ENCODE measurements at places on chromosomes 3 and 15.

DNA sequence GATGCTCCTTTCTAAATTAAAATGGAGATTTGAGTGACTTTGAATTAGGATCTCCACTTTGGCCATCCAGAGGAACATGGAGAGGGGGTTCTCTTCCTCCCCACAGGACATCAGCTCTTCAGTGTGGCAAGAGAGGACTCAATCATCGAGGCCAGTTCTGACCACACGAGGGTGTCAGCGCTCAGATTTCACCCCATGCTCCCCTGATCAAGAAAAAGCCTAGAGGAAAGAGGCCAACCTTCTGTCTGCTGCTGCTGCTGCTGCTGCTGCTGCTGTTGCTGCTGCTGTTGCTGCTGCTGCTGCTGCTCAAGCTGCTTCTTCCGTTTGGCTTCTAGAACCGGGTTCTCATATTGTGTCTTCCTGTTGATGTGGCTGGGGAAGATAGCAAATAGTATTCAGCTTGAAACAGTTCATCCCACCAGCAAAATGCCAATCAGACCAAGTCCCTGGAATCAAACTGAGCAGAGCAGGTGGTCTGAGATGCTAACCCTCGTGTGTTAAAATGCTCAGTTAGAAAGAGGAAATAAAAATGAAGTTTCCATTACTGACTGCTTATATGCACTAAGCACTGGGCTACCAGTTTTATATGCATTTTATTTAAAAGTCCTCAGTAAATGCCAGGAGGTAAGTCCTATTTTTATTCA lies 599.0 kb downstream of the MAGI1 start:
- no peak for DNase-seq

- no peak for DNase-seq
These were observed 322.2 kb downstream of the SLC9A9 start for GRCh38 chr3:143526011-143526545.

DNA sequence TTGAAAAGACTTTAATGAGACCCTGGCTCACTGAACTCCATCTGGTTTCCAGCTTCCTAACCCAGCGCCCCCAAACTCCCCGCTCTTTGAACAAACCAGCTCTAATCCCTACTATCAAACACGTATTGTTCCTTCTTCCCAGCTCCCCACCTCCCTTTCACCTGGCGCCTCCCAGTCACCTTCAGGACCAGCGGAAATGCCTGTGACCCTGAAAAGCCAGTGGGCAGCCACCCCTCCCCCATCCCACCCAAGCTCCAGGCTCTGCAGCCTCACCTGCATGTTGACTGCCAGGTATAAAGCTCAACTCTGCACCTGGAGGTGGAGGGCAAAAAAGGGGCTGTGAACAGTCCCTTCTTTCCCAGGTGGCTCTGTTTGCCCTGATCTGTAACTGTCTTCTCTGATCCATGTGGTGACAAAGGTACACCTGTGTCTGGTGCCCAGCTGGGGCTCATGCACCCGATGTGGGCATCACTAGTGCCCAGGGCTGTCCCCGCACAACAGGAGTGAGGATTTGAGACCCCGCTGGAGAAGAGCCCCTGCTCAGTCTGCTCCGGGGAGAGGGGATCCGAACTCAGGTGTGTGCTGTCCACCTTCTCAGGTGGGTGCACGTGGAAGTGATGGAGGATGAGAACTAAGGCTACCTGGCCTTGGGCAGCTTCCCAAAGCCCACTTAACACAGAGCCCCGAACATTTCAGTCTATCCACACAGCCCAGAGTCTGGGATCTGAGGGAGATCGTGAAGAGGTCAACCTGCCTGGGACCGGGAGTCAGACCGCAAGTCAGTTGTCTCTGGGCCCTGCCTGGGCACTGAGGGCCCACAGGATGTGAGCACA lies 128.9 kb downstream of the NSMCE3 start:
- DNase-seq = no peak

DNA sequence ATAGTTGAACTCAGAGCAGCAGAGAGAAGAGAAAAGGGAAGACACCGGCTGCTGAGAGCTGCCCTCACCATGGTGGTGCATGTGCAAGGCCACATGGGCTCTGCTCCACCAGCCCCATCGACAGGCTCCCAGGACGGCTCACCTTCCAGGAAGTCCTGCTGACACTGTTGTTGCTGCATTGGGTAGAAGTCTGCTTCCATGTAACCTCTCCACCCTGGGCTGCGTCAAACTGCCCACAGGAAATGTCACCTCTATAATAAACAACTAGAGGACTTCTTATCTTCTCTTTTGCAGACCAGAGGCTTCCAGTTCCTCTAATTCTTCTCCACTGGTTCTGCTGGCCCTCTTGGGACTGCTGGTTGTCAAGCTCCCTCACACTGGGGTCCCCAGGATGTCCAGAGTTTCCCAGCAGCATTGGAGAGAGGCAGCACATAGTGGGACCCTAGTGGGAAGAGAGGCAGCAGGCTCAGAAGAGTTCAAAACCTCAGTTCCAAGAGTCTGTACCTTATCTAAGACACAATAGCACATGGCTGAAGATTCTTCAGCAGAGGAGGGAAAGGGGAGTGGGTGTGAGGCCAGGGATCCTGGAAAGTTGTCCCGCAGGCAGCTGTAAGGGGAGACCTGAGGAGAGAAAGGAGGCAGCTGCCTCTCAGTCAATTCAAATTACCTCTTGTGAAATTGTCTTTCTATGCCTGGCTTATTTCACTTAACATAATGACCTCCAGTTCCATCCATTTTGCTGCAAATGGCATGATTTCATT lies 5.8 kb upstream of the CCR3 start:
- no peak for DNase-seq

GRCh38 chr15:34606545-34606944 lies 23.1 kb upstream of the GOLGA8B start:
- no peak for DNase-seq

DNA sequence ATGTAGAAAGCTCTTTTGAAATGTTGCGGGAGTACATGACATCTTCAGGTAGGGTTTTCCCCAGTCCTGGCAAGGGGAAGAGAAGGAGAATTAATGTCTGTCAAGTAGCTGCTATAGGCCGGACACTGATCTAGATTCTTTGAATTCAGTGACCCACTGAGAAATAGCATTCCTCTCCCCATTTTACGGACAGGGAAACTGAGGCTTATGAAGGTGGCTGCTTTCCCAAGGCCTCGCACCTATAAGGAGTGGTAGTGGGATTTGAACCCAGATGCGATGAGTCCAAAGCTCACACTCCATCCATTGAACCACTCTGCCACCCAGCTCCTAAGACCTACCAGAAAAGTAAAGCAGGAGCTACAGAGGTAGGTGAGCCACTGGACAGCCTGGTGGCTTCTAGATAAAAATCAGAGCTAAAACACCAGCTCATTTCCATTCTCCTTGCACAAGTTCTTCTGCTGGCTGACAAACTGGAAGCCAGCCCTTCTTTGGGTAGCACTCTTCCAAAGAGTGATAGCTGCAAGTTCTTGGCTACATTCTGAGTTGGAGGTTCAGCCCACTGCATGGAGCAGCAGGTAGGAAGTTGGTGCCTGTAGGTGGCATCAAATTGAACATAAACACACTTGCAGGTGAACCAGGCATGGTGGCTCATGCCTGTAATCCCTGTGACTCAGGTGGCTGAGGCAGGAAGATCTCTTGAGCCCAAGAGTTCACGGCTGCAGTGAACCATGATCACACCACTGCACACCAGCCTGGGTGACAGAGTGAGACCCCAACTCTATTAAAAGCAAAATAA lies 22.0 kb downstream of the ZNF710 start:
- DNase-seq = no peak

DNA sequence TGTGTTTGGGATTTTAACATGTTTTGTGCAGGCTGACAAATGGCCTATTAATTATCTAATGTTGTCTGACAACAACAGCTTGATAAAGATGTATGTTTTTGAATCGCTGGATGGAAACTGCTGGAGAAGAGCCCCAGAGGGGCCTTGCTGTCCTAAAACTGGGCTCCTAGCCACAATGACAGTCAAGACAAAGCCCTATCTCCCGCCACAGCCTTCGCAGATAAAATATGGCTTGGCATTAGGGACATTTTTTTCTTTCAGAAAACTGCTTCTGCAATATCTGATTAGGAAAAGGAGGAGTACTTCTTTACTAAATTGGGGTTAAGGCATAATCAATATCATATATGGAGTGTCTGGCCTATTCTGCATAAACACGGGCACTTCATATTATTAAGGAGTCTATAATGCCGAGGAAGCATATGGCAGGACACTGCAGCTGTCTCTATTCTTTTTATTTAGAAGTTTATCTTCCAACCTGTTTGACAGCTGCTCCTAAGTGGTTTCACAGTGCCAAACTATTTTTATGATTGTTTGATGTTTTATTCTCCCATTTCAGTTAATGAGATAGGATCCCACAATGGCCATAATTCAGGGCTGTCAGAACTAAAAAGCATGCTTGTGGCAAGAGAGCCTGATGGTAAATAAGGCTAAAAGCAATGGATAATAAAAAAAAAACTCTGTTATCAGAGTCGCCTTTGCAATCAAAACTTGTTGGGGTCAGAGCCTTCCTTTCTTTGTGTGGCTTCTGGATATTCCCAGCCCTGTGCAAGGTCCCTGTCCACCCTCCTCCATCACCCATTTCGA lies 210.1 kb downstream of the MECOM start:
- DNase-seq = no peak

- no peak for DNase-seq
These were observed 430.1 kb downstream of the TUSC7 start for GRCh38 chr3:117139681-117140080.

DNA sequence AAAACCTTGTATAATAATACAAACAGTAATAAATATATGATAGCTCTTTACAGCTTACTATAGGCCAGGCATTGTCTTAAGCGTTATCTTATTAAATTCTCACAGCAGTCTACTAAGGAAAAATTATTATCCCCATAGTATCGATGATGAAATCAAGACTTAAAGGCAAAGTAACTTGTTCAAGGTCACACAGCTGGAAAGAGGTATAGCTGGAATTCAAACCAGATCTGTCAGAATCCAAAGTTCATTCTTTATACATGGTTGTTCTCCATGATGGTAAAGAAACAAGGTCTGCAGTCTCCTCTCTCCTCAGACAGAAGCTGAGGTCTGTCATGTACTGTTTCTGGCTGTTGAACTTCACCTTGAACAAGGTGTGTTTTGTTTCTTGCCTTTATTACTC lies 15.4 kb upstream of the SLC22A13 start:
- no peak for DNase-seq

DNA sequence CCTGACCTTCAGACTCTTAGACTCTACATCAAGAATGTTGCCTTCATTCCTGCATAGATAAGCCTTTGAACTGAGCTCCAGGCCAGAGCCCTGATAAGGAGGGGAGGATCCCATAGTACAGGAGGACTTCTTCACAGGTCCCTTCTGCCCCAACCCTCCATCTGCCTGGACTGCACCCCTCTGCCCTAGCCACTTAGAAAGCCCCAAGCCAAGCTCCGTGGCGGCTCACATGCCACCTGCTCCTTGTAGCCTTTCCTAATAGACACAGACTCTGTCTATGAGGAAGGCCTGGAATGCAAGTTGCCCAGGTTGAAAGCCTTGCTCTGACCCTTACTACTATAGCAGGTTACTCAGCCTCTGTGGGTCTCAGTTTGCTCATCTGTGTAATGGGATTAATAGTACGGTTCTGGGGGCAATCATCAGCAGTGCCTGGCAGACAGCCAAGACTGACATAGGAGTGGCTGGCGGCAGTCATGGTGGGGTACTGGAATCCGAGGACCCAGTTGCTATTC lies 11.6 kb downstream of the PCSK6 start:
- DNase-seq = no peak

DNA sequence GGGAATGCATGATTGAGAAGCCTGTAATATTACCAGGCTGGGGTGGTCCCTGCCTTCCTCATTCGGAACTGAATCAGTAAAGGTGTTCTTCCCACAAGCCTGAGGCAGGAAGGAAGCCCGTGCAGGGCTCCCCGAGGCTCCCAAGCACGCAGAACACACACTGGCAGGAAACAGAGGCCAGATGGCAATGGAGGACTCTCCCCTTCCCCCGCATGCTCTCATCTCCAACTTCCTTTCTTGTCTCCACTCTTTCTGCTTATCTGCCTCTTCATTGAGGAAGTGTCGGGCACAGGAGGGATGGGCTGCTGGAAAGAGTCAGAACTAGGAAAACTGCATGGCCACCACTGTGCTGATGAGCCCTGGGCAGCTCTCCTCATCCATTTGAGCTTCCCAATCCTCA lies 123.5 kb downstream of the NUP210 start:
- no peak for DNase-seq

Measured in stimulated activated CD4-positive, alpha-beta T cell treated with anti-CD3 and anti-CD28 coated beads, Interleukin-4, amount 100 ng/mL, for 1 hour (primary cell).